ENCODE measurements at places on chromosomes 2 and 18.

- no peak for DNase-seq
Observed at GRCh38 chr2:199446996-199447576, 10.7 kb downstream of the SATB2 start.

DNA sequence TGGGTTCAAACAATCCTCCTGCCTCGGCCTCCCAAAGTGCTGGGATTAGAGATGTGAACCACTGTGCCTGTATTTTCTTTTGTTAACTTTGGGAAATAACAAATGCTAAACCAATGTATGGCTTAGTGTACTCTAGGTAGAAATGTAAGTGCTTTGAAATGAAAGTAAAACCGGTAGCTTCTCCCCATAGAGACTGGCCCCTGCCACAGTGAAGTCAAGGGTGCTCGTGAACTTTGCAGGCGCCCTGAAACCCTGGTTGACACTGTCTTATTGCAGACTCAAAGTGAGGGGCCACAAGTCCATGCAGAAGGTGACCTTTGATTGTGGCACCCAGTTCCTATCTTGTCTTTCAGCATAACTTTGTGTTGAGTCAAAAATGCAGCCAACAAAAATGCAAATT lies 24.2 kb upstream of the MTCL1 start:
- no peak for DNase-seq

DNA sequence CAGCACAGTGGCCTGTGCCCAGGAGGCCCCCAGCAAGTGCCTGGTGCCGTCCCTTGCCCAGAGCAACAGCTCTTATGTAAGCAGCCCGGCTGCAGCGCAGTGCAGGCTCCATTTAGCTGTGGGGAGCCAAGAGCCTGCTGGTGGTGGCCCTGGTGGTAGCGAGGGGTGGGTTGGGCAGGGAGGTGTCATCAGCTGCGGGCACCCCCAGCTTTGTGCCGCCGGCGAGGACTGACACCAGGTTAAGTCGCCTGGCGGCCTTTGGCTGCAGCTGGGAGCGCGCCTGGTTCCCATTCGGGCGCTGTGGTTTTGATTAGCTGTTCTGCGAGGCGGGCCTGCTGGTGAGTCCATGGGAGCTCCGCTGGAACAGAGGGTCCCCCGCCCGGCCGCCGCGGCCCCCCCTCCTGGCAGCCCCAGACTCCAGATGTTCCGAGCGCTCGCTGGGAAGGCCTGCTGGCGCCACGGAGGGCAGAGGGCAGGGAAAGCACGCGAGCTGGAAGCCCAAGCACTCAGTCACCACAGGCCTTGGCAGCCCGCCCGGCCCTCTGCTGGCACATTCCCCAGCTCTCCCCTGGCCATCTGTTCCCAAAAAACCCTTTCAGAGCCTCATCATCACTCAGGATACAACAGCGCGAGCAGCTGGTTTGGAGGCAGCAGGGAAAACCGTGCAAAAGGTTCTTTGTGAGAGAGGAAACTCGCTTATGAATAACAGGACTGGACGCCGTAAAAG lies 18.4 kb downstream of the ATOH8 start:
- peak; percentile 100 for DNase-seq

DNA sequence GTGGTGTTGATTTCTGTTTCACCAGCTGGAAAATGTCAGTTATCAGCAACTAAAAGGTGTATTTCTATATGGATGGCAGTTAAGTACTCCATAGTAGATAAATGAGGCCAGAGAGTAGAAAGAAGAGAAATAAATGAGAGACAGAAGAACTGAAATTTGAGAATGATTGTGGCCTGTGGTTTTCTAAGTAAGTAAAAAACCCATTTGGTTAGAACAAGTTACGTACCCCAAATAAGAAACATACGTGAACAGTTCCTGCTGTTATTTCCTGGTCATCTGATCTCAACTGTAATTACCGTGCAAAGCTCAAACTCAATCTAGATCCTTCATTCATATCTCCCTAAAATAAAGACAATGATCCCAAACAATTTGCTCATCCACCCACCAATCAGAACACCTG lies 181.3 kb downstream of the PID1 start:
- DNase-seq, result no peak

- no peak for DNase-seq
Observed at GRCh38 chr18:75489493-75490190, 62.1 kb upstream of the SMIM21 start.

DNA sequence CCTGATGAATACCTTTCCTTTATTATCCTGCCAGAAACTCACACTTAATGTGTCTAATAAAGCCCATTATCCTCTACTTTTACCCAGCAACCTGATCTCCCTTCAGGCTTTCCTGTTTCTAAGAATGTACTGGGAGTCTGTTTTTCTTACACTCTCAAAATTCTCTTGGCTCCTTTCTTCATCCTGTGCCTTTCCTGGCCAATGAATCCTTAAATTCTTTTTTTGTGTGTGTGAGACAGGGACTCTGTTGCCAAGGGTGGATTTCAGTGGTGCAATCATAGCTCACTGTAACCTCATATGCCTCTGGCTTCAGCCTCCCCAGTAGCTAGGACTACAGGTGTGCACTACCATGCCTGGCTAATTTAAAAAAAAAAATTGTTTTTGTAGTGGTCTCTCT lies 72.7 kb downstream of the MAP2 start:
- DNase-seq, result no peak

- DNase-seq, result no peak
Observed at GRCh38 chr2:74979844-74980243, 21.4 kb downstream of the POLE4 start.

DNA sequence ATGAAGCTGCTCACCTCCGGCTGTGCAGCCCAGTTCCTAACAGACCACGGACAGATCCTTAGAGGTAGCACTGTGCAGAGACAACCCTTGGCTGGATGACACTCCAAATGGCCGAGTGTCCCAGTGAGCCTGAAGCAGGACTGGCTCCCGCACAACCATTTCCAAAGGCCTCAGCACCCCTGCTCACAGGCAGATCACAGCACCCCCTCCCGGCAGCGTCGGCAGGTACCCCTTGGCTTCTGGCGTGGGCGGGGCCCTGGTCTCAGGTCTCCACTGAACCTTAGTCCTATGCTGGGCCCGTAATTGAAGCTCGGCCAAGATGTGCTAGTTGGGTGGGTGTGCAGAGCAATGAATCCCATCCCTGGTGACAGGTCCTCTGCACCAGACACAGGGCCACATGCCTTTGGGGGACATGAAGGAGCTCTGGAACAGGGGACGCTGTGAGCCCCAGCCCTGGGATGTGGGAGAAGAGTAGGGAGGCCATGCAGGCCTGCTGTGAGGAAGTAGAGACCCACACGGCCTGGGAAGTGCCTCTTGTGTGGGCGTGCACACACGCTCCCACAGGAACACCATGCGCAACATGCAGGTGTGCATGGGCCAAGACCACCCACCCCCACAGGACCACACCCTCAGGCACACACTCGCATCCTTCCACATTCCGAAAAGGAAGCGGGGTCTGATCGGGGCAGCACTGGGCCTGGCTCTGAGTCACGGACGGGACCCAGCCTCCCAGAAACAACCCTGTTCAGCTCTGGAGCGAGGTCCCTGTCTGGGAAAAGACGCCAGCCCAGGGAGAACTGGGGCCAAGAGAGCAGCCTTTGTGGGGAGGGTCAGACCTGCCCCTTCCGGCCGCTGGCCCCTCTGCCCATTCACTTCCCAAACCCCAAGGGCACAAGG lies 2.8 kb downstream of the DUSP2 start:
- peak; percentile 44 for DNase-seq

GRCh38 chr2:23381084-23381483 lies 3.9 kb upstream of the KLHL29 start:
- peak; percentile 66 for DNase-seq

GRCh38 chr2:231392431-231393148 lies 2.9 kb upstream of the B3GNT7 start:
- DNase-seq, result no peak

DNA sequence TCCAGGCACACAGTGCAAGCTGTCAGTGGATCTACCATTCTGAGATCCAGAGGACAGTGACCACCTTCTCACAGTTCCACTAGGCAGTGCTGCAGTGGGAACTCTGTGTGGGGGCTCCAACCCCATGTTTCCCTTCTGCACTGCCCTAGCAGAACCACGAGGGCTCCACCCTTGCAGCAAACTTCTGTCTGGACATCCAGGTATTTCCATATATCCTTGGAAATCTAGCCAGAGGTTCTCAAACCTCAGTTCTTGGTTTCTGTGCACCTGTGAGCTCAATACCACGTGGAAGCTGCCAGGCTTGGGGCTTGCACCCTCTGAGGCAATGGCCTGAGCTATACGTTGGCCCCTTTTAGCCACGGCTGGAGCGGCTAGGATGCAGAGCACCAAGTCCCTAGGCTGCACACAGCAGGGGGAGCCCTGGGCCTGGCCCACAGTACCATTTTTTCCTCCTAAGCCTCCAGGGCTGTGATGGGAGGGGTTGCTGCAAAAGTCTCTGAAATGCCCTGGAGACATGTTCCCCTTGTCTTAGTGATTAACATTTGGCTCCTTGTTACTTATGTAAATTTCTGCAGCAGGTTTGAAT lies 77.5 kb downstream of the MAP4K3 start:
- no peak for DNase-seq

Measured in aorta (tissue), 5 donors.